ENCODE measurements at places on chromosomes 6 and 20. TPM values are rescaled to one million over a fixed set of nuclear protein-coding genes. Genes with fewer than 3 reads are reported as not detected.

The RSPH4A gene
- 1.3 TPM for total RNA-seq

GRCh38 chr6:54315656-54316055 is 7.4 kb downstream of the TINAG start:
- no peak overlapping the region for H3K27ac ChIP-seq
- DNase-seq: no peak
- H3K36me3 ChIP-seq: no peaks in the 10 kb centered on the region
- no peaks in the 10 kb centered on the region for H3K27me3 ChIP-seq
- no peaks in the 10 kb centered on the region for H3K4me1 ChIP-seq

DNA sequence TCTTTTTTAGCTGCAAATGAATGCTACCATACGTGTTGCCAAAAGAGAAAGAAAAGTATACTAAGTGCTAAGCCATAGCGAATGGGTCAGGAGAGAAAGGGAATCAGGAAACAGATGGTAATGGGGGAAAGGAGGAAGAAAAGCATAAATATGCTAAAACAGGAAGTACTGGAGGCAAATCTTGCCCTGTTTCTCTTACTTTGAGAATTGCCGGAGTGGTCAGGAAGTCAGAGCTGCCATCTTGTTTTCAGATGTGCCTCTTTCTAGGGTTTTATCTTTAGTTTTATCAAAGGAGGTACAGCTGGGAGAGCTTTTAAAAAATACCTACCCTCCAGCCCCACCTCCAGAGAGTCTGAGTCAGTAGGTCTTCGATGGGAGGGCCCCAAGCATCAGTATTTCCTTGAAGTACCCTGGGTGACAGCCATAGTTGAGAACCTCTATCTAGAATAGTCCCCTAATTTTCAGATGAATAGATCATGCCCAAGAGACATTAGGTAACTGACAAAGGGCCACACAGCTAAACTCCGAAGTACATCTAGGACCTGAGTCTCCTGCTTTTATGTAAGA is 193.3 kb downstream of the CLIC5 start:
- H3K27me3 ChIP-seq: peaks cover 5% of the 10 kb centered on the region
- H3K4me1 ChIP-seq: peaks cover 4% of the 10 kb centered on the region
- H3K27ac ChIP-seq: no peak overlapping the region
- H3K4me3 ChIP-seq: no peak overlapping the region
- H3K36me3 ChIP-seq: peaks cover 10% of the 10 kb centered on the region

The CCN6 gene
- not detected for total RNA-seq

DNA sequence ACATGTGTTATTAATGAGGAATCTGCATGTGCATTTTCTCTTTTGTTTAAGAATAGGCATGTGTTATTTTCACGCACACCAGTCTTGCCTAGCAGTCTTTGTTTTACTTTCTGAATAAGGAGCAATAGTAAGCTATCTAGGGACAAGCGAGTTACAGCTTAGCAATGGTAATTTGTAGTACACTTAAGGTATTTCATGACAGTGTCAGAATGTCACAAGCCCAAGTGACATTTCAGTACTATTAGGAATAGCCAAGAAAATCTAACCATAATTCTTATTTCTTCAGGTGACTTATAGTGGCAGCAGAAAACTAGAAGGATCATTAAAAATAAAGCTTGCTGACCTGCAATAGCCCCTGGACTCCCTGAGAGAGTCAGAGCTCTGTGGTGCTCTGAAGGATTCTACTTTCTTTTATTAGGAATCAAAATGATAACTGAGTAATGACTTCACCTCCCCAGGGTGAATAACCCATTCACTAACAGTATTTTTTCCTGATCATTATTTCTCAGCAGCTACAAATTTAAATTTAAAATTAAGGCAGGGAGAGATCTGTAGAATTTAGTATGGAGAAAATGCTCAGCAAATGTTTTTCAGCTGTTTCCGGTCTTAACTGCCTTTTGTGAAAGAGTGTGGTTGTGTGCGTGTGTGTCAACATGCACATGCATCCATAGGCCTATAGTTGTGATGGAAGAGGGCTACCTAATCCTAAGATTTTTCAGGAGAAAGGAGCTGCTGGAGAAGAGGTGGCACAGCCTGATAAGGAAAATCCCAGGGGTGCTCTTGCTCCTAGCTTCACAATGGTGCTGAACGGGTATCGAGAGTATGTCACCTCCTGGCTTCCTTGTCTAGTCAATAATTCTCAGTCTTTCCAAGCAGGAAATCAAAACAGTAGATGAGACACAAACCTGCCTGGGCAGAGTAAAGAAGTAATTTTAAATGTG is 90.0 kb upstream of the BEND3 start:
- DNase-seq: no peak
- H3K27ac ChIP-seq: no peak overlapping the region
- peaks cover 49% of the 10 kb centered on the region for H3K36me3 ChIP-seq
- H3K27me3 ChIP-seq: no peaks in the 10 kb centered on the region
- no peaks in the 10 kb centered on the region for H3K4me1 ChIP-seq

- H3K27ac ChIP-seq: no peak overlapping the region
- peaks cover 4% of the 10 kb centered on the region for H3K27me3 ChIP-seq
- H3K4me1 ChIP-seq: no peaks in the 10 kb centered on the region
- DNase-seq: no peak
- H3K36me3 ChIP-seq: no peaks in the 10 kb centered on the region
Measured at GRCh38 chr6:133632206-133632605, 256.7 kb upstream of the TCF21 start.

The NT5E gene
- total RNA-seq: 57.3 TPM

The TRAM2 gene
- total RNA-seq: 9.4 TPM

- no peaks in the 10 kb centered on the region for H3K36me3 ChIP-seq
- no peaks in the 10 kb centered on the region for H3K27me3 ChIP-seq
- DNase-seq: no peak
- H3K4me1 ChIP-seq: no peaks in the 10 kb centered on the region
Measured at GRCh38 chr6:72553531-72554511, 68.0 kb upstream of the KCNQ5 start.

DNA sequence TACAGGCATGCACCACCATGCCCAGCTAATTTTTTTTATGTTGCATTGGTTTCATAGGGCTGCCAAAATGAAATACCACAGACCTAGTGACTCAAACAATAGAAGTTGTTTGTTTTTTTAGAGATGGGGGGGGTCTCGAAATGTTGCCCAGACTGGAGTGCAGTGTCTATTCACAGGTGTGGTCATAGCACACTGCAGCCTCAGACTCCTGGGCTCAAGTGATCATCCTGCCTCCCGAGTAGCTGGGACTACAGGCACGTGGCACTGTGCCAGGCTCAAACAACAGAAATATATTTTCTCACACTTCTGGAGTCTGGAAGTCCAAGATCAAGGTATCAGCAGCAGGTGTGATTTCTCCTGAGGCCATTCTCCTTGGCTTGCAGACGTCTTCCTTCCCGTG is 6.6 kb upstream of the SLC16A10 start:
- no peak overlapping the region for H3K27ac ChIP-seq
- DNase-seq: no peak
- H3K4me3 ChIP-seq: no peak overlapping the region
- no peaks in the 10 kb centered on the region for H3K36me3 ChIP-seq
- peaks cover 3% of the 10 kb centered on the region for H3K27me3 ChIP-seq

DNA sequence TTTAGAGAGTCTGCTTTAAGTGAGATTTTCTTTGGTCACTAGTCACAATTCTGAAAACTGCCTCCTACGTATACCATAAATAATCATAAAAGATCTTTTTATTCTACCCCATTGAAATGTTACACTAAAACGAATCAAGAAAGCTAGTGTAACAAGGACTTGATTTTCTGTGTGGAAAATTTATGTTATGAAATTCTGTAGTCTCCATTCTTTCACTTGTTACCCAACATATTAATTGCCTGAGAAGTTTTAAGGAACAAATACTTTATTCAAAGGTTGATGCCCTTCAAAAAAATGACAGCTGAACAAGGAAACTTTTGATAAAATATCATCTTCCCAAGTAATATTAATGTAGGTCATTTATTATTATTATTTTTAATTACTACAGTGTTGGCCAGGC is 13.3 kb upstream of the HBS1L start:
- H3K4me1 ChIP-seq: peaks cover 2% of the 10 kb centered on the region
- no peaks in the 10 kb centered on the region for H3K27me3 ChIP-seq
- H3K27ac ChIP-seq: no peak overlapping the region
- H3K4me3 ChIP-seq: no peak overlapping the region

DNA sequence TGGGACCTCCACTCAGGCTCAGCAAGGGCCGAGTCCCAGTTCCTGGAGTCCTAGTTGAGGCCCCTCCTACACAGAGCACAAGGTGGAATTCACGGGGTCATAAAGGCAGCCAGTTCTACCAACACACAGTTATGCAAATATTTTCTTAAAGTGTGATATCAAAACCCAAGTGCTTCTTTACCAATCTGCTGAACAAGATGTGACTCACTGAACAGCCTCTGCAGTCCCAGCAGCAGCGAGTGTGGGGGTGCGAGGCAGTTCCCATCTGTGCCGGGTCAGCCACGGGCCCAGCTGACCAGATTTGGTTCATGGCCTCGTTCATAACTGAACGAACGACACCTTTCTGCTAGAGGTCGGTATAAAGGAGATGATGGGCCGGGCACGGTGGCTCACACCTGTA is 4.5 kb upstream of the TCEA2 start:
- no peaks in the 10 kb centered on the region for H3K36me3 ChIP-seq
- H3K27me3 ChIP-seq: no peaks in the 10 kb centered on the region
- DNase-seq: no peak
- peak overlapping the region; percentile 66 for H3K4me3 ChIP-seq
- no peak overlapping the region for H3K27ac ChIP-seq

- peaks cover 2% of the 10 kb centered on the region for H3K27me3 ChIP-seq
- H3K4me3 ChIP-seq: no peak overlapping the region
- no peak for DNase-seq
- H3K27ac ChIP-seq: no peak overlapping the region
- H3K36me3 ChIP-seq: no peaks in the 10 kb centered on the region
Measured at GRCh38 chr20:18004384-18005031, 35.7 kb downstream of the MGME1 start.

Data from naive thymus-derived CD8-positive, alpha-beta T cell (primary cell).